Non-pigmented ciliary epithelial cell (primary cell): ENCODE measurements at places on chromosomes 2 and 18.

DNA sequence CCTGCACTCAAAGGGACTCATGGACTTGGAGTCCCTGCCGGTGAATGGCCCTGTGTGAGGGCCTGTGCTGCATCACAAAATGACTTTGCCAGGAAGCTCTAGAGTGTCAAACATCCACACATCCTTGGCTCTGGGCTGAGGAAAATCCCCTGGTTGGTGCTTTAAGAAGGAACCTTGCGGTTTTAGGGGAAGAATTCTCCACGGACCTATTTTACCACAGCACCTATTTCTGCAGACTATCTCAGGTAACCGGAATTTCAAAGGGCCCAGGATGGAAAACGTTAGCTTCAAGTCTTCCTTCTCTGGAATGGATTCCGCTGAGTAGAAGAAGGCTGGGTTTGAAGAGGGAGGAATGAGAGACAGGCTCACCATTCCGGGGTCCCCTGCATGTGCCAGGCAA is 166.2 kb downstream of the ALK start:
- no peak for DNase-seq

DNA sequence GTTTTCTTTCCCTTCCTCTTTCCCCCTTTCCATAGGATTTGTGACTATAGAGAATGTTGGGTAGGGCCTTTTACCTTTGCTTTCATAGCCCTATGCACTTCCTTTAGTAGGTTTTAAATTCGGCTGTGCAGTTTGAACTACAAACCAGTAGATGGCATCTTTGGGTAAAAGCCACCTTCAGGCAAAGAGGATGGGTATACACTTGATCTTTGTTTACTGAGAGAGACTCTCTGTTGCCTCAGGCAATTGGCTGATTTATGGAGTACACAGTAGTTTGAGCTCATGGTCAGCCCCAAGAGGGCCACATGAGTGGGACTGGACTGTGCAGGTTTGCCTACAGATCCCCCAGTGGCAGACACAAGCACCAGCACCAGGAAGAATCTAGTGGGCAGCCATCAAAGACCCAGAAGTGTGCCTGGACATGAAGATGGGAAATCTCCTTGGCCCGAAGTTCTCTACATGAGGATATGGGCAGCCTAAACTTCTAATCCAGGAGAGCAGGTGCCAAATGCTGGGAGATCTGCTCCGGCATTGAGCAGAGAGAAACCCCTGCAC is 1304.3 kb upstream of the DDX18 start:
- no peak for DNase-seq

DNA sequence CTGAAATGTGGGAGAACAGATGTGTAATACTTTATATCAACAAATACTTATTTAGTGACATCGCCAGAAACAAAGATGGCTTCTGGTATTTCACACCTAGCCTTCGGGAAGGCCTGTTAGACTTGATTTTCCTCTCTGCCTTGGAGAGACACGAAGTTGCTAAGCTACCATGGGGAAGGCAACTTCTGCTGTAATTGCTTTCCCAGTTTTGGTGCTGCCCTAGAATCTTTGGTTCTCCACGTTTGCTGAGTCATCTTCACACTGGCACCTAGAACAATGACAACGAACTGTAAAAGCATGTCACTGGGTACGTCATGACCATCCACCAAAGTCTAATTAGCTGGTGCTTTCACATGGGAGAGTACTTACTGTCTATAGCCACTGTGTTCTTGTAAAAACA is 58.7 kb upstream of the ACTR3 start:
- DNase-seq, result no peak

DNA sequence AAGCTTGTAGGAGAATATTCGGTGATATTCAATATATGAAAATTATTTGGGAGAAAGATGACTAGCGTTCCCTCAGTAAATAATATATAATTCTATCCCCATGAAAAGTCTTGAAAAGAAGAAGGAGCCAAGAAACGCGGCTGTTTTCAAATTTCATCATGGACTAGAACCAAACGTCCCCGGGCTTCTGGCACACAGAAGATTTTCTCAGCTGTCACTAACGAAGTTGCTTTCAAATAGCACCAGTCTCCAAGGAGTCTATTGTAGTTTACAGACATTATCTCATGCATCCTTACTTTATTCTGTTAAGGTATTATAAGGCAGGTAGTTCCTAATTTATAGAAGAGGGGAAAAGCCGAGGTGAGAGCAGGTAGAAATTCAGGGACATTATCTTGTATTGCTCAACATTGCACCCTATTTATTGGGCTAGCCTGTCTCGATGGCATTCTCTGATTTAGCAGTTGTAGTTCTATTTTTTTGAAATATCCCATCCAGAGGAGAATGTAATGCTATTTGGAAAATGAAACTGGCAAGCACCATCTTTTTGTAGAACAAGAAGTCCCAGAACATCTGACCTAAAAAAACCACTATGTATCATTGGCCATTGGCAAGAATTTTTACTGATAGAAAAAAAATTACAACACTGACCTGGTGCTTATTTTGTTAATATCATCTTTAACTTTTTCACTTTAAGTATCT is 198.1 kb upstream of the RASGRP3 start:
- no peak for DNase-seq

- DNase-seq, result no peak
These were observed 104.2 kb upstream of the ODC1 start for GRCh38 chr2:10552220-10552870.

GRCh38 chr2:225582355-225583116 is 183.0 kb downstream of the NYAP2 start:
- DNase-seq, result no peak

- no peak for DNase-seq
These were observed 24.2 kb downstream of the BCL11A start for GRCh38 chr2:60529136-60529784.

- DNase-seq, result no peak
These were observed 83.1 kb downstream of the TMEM247 start for GRCh38 chr2:46562451-46562840.

GRCh38 chr2:138058427-138058826 is 94.2 kb downstream of the HNMT start:
- no peak for DNase-seq

GRCh38 chr2:168632709-168633121 is 169.7 kb upstream of the NOSTRIN start:
- no peak for DNase-seq

DNA sequence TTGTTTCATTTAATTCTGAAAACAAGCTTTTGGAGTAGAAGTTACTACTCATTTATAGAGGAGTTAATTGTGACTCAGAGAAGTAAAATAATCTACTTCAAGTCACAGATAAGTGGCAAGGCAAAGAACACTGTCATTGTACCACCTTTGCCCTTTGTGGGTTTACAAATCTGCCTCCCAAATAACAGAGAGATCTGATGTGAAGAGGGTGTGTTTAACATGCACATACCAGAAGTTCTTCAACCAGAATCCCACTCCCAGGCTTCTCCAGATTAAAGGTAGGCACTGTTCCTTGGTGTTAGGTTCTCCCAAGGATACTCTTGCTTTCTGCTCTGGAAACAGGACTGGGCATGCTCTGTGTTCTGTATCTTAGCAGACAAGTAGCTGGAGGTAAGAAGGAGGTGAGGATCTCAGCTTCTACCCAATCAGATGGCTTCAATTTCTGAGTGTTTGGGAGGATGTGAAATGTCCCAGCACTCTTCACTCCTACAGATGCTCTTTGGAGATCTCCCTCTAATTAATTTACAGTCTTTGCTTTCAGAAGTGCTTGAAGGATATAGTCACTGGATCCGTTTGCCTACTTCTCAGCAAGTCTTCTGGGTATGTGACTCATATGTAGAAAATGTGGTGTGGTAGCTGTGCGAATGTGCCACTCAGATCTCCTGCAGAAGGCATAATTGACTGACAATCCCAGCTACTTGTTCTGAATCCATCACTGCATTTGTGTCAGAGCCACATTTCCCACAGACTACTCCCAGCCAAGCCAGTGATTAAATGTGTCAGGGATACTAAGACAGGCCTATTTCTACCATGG is 111.1 kb downstream of the KLHL14 start:
- peak; percentile 27 for DNase-seq

GRCh38 chr2:132915812-132916549 is 246.0 kb upstream of the LYPD1 start:
- DNase-seq, result no peak

DNA sequence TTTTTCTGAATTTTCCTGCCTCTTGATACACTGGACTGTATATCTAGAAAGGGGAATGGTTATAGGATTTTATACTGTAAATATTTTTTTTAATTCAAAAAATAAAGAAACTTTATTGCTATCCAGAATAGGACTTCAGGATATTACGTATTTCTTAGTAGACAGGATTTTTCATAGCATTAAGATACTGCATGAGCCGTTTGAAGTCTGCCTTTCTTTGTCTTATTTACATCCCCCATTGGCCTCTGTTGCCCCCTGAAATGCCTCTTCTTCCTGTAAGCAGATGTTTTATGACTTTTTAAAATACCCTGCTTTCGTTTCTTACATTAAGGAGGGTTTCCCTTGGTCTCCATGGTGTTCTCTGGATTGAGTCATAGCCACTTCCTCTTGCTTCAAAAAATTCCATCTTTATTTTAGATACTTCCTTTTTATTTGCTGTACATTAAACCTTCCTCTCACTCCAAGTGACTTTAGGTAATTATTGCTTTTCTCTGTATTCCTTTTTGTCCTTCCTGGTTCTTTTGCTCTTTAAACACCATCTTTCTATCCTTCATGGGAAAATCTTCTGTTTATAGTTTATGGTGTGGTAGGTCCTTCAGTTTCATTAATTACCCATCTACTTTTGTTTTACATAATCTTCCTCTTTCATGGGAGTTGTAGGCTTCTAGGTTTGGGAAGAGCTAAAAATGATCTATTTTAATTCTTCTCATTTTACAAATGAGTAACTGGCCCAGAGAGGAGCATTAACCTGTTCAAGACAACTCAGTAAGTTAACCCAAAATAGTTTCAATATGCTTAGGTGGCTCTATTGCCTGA is 72.6 kb downstream of the ZNF532 start:
- DNase-seq, result peak; percentile 31

DNA sequence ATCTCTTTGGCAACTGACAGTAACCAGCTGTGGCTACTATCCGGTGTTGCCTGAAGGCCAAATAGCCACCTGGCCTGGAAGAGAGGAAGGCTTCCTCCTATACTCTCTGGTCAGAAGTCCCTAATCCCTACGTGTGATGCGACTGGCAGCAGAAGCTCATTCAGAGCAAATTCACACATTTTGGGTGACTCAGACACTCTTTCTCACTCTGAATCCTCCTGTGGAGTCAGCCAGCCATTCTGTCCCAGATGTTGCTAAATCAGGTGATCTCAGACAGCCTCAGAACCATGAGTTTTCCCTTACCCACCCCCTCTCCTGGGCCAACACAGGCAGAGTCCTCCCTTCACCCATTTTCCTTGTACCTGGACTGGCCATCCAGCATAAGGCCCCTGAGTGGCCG is 34.7 kb downstream of the CFAP53 start:
- DNase-seq, result no peak

GRCh38 chr2:215868846-215869543 is 144.4 kb downstream of the MREG start:
- DNase-seq, result no peak

DNA sequence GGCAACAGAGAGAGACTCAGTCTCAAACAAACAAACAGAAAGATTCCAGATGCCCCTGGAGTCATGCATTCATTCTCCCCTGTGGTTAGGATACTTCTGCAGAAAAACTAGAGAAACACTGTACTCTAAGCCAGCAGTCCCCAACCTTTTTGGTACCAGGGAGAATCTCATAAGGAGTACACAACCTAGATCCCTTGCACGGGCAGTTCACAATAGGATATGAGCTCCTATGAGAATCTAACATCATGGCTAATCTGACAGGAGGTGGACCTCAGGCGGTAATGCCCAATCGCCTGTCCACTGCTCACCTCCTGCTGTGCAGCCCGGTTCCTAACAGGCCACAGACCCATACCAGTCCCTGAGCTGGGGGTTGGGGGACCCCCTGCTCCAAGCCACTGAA is 18.3 kb downstream of the PSME4 start:
- DNase-seq, result no peak

DNA sequence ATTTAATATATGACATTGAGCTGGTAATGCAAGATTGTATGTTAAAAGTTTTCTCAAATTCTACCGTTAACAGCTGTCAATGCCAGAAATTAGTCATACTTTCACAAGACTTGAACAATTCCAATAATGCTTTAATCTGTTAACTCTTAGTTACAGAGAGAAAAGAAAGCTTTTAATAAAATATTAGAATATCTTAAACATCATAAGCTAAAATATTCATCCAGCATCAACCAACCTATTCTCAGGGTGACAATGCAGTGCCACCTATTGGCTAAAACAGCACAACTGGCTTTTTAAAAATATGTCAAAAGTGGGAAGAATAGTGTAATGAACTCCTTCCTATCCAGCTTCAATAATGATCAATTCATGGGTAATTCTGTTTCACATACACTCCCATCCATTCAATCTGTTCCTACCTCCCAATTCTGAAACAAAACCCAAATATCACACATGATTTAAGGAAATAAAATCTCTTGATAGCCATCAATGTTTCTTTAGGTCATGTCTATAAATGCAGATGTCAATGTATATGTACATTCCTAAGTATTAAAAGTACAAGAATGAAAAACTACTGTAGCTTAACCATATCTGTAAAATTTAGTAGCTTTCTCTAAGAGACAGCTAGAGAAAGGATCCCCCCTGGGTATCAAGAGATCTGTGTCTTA is 79.8 kb upstream of the CCDC141 start:
- no peak for DNase-seq

GRCh38 chr2:80092474-80092873 is 212.1 kb downstream of the LRRTM1 start:
- no peak for DNase-seq

DNA sequence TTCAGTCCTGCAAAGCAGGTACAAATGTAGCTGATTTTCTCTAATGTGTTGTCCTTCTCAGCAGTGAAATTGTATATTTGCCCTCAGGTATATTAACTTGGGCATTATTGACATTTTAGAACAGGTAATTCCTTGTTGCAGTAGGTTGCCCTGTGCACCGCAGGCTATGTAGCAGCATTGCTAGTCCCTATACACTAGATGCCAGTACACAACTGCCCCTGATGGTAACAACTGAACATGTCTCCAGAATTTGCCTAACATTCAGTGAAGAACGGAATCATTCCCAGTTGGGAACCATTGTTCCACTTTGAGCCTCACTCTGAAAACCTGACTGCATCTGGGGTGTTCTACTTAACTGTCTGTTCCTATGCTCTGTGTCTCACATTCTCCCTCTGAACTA is 23.1 kb upstream of the TFPI start:
- DNase-seq, result no peak

DNA sequence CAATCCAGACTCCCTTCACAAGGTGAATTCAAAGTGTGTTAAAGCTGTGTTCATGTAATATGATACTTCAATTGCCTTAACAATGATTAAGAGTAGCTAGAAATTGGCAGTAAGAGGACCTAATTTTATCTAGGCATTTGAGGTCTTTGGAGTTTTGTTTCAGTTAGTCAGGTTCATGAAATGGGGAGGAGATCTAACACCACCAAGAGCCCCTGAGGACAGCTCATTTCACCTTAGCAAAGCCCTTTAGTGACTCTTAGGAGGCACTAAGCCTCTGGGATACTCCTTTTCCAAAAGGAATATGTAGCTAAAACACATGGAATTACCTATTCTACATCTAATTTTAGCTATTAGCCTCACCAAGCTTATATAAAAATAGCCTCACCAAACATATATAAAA is 716.5 kb upstream of the RAB6C start:
- DNase-seq, result no peak
